NT2/D1 (cell line): ENCODE measurements at places on chromosomes 6 and 20.
A peak's percentile ranks its signal among the peaks of the same experiment; 100 is the strongest.

GRCh38 chr6:16302721-16303552 lies 64.5 kb downstream of the GMPR start:
- DNase-seq: no peak

DNA sequence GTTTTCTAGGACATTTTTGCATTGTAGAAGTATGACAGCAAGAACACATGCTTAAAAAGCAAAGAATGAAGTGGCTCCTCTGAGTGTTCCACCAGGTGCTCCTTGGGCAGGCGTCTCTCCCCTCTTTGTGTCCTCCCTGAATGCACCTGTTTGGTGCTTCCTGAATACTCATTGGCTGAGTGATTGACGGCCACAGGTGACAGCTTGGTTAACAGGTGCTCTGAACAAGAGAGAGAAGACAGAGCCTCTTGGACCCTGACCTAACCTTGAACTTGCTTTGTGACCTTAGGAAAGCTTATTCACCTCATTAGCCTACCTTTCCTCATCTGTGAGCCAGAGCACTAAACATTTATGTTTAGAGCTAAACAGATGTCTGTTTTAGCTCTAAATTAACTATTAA lies 93.7 kb downstream of the TULP4 start:
- no peak for DNase-seq

DNA sequence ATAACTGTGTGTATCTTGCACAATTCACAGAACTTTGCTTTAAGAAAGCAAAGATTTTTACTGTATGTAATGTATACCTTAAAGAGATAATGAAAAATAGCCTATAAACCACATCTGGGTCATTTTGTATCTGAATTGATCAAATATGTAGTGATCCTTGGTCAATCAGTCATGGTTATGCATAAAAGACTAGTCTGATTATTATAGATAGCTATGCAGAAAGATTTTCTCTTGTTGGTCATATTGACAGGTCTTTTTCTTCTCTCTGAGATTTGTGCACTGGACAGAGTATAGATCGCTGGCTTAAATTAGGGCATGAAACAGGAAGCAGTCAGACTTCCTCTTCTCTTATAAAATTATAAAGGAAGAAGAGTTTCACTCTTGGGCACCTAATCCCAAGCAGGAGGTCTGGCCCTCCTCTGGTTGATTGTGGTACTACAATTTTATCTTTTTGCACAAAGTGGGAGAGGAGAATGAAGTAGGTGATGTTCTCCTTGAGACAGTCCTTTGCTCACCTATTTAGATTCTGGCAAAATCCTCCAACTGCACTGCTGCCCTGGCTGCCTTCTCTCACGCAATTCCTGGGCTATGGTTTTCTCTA lies 380.9 kb upstream of the RGS17 start:
- peak; percentile 16 for DNase-seq

DNA sequence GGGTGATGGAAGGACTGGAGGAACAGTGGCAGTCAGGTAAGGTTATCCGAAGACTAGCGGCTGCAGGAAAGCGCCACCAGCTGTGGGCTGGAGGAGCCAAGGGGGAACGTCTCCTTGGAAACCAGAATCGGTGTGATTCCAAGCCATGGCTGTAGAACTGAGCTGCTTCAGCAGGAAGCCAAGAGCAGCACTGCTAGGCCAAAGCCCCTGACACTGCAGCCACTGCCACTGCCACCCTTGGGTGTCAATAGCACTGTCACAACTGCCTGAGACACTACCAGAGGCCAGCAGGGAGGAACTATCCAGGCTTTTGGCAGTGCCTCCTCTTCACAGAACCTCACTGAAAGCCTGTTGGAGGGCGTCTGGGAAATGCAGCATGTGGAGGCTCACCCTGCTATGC lies 289.6 kb upstream of the SUPT3H start:
- DNase-seq: no peak

GRCh38 chr6:133644892-133645619 lies 243.9 kb upstream of the TCF21 start:
- DNase-seq: no peak

GRCh38 chr6:98578016-98578415 lies 256.4 kb upstream of the POU3F2 start:
- DNase-seq: no peak

- no peak for DNase-seq
These were observed 63.6 kb downstream of the CARMIL1 start for GRCh38 chr6:25342802-25343201.

- no peak for DNase-seq
These were observed 11.2 kb downstream of the RBM39 start for GRCh38 chr20:35730583-35731468.

GRCh38 chr20:52791091-52791490 lies 181.1 kb upstream of the TSHZ2 start:
- DNase-seq: no peak

DNA sequence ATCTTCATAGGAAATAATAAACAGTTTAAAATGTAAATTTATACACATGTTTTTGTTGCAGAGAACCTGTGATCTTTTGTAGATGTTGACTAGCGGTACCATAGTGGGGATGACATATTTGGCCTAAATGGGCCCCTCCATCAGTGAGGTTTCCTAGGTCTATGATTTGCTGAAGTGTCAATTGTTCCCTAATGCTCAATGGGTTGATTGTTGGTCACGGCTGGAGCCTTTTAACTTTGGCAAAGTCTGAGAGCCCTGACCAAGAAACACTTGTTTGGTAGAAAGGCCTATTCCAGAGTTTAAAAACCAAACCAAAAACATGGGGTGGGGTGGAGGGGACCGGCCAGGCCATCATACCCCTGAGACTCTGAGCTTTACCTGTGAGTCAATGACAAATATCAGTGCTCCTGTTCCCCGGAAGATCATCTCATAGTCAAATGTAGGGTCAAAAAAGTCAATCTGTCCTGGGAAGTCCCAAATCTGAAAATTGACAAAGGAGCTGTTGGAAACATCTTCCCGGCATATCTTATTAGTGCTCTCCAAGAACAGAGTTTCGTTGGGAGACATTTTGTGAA lies 25.1 kb downstream of the RRAGD start:
- DNase-seq: no peak

DNA sequence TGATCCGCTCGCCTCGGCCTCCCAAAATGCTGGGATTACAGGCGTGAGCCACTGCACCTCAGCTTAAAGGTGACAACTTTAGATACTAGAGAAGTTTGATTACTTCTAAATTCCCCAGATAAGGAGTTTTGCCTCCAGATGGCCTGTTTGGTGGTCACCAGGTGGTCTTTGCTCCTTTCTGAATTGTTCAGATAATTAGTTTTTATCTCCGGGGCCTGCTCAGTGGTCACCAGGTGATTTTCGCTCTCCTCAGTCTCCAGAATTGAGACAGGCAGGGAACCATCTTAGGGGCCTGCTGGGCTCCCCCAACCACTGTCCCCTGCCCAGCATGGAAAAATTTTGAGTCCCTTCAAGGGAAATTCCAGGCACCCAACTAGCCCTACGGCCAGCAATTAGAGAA lies 62.6 kb downstream of the GPR6 start:
- DNase-seq: no peak

DNA sequence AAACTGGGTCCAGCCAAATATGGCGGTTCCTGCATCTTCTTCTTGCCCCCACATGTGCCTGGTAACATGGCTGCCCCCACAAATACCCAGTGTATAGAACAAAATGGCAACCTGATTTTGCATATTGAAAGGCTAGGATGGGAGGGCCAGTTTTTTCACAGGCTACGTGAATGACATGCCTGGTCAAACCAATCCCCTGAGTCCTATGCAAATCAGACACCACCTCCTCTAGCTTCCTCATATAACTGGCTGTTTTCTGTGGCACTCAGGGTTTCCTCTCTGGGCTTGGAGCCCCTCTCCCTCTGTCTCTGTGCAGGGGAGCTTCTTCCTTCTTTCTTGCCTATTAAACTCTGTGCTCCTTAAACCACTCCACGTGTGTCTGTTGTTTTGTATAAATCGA lies 372.1 kb downstream of the KIF16B start:
- DNase-seq: no peak

DNA sequence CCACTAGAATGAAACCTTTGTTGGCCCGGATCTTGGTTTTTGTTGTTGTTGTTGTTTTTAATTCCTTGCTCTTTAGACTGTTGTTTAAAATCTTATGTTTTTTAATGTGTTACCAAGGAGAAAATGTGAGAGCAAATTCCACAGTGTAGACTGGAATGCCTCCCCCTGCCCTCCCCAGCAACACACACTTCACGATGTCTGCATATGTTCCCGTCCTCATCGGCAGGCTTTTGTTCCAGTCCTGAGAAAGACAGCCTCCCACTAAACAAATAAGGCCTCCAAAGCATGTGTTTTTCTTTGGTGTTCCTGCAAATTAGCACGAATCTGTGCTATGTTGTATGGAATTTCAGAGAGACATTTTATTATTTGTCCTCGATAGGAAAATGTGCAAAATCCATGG lies 263.3 kb upstream of the QKI start:
- peak; percentile 9 for DNase-seq

- DNase-seq: no peak
These were observed 37.6 kb upstream of the AVP start for GRCh38 chr20:3121955-3122610.

- DNase-seq: no peak
These were observed 484.2 kb upstream of the MANEA start for GRCh38 chr6:95093154-95093553.

DNA sequence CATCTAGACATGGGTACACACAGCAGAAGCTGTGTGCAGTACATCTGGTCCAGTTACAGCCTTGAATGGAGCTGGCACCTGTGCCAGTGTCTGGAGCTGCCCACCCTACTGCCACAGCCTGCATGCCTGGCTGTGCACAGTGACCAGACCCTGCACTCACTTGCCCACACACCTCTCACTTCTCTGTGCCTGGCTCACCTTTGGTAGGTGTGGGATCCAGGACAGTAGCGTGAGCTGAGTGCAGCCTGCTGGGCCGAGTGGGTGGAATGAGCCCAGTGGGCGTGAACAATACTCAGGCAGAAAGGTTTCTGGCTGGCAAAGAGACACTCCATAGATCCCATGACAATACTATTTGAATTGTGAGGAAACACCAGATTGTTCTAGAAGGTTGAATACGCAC lies 839.5 kb upstream of the FLRT3 start:
- no peak for DNase-seq

DNA sequence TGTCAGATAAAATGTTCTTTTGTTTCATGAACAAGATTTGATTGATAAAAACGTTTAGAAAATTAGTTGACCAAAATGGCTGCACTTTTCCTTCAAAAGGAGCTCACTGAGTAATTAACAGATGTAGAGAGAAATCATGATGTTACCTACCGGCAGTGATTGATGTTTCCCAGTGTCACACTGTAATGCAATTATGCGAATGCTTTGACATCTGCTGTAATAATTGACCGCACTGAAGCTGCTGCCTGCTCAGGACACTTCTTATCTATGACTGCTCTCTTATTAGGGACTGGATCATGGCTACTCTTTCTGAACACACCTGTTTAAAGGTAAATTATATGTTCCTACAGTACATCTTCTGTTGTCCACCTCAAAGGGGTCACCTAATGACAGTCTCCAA lies 94.6 kb downstream of the GPR63 start:
- DNase-seq: no peak

GRCh38 chr20:24949756-24950127 lies 673 bp downstream of the CST7 start:
- no peak for DNase-seq

GRCh38 chr6:51199733-51200260 lies 381.1 kb downstream of the TFAP2B start:
- no peak for DNase-seq

DNA sequence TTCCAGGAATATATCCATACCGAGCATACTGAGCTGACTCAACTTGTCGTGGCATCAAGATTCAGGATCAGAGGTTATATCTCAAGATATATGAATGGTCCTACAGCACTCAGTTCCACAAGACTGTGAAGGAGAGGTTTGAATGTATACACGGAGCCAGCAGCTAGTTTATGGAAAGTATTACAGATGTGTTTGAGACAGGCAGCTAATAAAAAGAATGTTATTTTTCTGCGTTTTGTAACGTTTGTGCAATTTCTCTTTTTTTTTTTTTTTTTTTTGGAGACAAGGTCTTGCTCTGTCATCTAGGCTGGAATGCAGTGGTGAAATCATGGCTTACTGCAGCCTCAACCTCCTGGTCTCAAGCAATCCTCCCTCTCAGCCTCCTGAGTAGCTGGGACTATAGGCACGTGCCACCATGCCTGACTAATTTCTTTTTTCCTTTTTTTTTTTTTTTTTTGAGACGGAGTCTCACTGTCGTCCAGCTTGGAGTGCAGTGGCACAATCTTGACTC lies 3.4 kb upstream of the FAM110A start:
- no peak for DNase-seq

DNA sequence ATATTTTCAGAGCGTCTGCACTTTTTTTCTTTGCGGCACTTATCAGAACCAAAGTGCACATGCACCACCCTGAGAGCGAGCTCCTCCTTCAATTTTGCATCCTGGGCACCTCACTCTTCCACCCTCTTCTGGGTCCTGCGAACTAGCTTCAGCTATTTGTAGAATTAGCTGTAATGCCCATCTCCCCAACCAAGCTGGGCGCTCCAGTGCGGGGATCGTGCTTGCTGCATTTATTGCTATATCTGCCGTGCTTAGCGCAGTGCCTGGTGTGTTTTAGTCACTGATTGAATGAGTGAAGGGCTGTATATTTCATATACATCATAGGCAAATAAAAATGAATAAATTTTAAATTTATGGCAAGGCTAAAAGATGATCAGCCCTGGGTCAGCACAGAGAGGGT lies 75.8 kb downstream of the KCNB1 start:
- no peak for DNase-seq

DNA sequence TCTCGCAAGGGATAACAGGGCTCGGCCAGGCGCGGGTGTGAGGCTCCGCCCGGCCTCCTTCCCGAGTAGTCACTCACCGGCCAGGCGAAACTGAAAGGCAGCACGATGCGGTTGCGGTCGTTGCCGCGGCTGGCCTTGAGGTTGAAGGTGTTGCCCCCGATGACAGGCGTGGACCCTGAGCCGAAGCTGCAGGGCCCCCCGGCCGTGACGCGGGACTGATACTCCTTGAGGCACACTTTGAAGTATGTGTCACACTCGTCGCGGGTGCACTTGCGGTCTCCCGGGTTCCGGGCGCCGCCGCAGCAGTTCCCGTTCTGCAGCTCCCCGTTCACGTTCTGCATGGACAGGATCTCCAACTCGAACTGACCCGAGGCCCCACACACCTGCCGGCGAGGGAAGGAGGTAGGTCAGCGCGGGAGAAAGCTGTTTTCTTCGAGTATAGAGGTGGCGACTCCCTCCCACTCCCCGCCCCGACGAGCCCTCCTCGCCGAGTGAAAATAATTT lies 1.1 kb downstream of the JAG1 start:
- DNase-seq: no peak

DNA sequence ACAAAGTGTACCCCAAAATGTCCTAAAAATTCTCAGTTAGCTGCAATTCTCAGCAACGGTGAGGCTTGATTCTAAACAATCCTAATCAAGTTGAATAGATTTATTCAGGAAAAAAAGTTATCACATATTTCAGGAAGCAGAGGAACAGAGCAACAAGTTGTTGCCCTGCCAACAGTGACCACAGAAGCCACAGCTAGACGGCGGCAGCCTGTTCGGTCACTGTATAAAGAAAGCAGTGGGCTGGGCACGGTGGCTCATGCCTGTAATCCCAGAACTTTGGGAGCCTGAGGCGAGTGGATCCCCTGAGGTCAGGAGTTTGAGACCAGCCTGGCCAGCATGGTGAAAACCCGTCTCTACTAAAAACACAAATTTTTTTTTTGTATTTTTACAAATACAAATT lies 171.2 kb upstream of the BMP5 start:
- no peak for DNase-seq
